ENCODE measurements at places on chromosomes 2 and 18. TPM values are rescaled to one million over a fixed set of nuclear protein-coding genes. Genes with fewer than 3 reads are reported as not detected.

DNA sequence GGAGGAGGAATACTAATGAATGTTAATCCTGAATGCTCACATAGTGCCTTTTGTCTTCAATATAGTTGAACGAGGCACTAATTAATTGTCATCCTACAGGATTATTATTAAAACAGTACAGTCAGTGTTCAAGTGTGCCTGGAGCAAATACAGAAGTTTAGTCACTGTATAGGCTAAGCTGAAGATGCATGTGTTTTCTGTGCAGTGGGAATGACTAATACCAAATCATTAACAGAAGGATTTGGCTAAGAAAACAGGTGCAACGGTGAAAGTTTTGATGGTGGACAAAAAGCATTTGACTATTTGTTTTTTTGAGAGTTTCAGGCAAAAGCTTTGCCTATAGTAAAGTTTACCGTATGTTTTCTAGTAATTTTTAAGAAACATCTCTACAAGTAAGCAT, 62.8 kb downstream of the DCC start:
- peak; percentile 18 for DNase-seq

TMEM247 gene
- not detected for total RNA-seq

- no peak for DNase-seq
Observed at GRCh38 chr2:32161296-32161695, 4.4 kb upstream of the SLC30A6 start.

ANKRD30BL gene
- total RNA-seq = 0.14 TPM

DNA sequence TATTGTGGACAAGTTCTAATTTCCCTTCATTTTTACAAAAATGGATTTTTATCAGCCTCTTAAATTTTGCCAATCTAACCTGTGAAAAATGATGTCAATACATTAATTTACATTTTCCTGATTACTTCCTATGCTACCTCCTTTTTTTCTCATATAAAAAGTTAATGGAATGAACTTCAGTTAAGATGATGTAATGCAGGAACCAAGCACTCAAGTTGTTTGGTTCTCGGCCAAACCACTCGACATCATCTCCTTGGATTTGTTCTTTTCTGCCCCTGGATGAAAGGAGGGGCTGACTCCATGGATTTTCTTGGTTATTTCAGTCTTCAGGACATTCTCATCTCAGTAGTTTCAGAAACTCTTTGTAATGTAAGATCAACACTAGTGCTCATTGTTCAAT, 253.1 kb upstream of the NXPH2 start:
- peak; percentile 41 for DNase-seq

- peak; percentile 90 for DNase-seq
Observed at GRCh38 chr2:23381084-23381483, 3.9 kb upstream of the KLHL29 start.

OST4 gene
- total RNA-seq = 272 TPM

GRCh38 chr2:128403814-128404708, 85.4 kb upstream of the HS6ST1 start:
- no peak for DNase-seq

LHCGR gene
- not detected for total RNA-seq

COL4A3 gene
- 2.3 TPM for total RNA-seq

- DNase-seq = no peak
Observed at GRCh38 chr2:184113696-184114403, 484.5 kb upstream of the ZNF804A start.

- DNase-seq = no peak
Observed at GRCh38 chr2:149258531-149258930, 71.9 kb upstream of the LYPD6 start.

GRCh38 chr18:43265465-43265864, 11.8 kb downstream of the SYT4 start:
- DNase-seq = no peak

- DNase-seq = no peak
Observed at GRCh38 chr2:131646669-131647297, 119.1 kb downstream of the CCDC74A start.

DNA sequence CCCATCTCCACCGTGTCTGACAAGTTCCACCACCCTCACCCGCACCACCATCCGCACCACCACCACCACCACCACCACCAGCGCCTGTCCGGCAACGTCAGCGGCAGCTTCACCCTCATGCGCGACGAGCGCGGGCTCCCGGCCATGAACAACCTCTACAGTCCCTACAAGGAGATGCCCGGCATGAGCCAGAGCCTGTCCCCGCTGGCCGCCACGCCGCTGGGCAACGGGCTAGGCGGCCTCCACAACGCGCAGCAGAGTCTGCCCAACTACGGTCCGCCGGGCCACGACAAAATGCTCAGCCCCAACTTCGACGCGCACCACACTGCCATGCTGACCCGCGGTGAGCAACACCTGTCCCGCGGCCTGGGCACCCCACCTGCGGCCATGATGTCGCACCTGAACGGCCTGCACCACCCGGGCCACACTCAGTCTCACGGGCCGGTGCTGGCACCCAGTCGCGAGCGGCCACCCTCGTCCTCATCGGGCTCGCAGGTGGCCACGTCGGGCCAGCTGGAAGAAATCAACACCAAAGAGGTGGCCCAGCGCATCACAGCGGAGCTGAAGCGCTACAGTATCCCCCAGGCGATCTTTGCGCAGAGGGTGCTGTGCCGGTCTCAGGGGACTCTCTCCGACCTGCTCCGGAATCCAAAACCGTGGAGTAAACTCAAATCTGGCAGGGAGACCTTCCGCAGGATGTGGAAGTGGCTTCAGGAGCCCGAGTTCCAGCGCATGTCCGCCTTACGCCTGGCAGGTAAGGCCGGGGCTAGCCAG, 1.2 kb downstream of the ONECUT2 start:
- no peak for DNase-seq

GRCh38 chr2:62270728-62271127, 74.8 kb downstream of the B3GNT2 start:
- DNase-seq = no peak

DNA sequence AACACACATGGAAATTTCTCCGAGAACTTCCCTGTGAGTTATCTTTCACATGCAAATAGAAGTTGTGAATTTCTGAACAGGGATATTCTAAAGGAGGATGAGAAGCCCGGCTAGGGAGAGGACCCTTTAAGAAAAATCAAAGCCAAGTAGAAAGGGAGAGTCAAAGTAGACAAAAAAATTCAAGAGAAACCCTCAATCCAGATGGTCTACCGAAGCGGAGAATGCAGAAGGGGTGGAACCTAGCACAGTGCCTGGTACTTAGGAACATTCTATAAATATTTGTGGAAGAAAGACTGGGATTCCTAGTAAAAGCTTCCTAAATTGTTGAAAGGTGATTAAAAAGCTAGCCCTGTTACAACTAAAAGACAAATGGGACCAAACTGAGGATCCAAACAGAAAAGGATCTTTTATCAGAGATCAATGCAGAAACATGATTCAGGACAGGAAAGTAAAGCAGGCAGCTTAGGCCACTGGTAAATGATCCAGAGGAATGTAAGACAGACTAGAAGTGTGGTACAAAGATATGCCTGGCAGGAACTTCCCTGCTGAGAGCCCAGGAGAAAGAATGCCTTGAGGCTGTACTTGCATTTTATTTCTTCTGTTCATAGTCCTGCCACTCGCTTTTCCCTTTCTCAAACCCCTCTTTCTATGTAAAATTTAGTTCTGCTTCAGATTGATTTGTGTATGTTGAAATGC, 19.5 kb upstream of the GLS start:
- DNase-seq = no peak

DNA sequence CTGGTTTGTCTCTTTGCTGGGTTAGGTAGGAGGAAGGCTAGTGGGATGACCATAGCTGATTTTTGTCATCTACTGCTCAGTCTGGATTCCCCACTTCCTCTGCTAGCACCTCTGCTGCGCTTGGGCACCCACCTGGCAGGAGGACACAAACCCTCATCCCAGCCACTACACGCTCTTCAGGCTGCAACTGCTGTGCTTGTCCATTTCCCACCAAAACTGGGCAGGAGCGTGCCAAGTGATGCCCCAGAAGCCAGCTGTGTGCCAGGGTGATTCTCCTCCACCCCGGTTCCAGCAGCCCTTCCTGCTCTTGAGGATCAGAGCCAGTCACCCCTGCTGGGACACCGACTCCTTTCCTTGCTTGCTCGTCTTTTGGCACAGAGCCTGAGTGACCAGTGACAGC, 15.7 kb upstream of the PER2 start:
- DNase-seq = no peak

ORMDL1 gene
- 79.1 TPM for total RNA-seq

TRIP12 gene
- total RNA-seq = 109 TPM

DNA sequence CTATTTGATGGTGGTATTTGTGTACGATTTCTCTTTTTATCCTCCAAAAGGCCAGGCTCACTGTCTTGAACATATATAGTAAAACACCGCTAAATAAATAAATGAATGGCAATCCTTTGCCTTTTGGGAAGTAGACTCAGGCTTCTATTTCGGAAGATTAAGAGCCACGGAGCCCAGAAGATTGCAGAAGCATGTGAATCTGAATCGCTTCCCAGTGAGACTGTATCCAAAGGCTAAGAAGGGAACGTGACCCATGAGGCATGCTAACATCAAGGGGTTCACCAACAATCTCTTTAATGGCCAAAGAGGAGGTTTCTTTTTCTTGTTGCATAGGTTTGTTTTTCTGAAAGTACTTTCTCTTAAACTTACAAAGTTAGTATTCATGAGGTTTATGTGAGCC, 70.0 kb upstream of the DNMT3A start:
- no peak for DNase-seq

EMILIN1 gene
- total RNA-seq = 7.4 TPM

DNA sequence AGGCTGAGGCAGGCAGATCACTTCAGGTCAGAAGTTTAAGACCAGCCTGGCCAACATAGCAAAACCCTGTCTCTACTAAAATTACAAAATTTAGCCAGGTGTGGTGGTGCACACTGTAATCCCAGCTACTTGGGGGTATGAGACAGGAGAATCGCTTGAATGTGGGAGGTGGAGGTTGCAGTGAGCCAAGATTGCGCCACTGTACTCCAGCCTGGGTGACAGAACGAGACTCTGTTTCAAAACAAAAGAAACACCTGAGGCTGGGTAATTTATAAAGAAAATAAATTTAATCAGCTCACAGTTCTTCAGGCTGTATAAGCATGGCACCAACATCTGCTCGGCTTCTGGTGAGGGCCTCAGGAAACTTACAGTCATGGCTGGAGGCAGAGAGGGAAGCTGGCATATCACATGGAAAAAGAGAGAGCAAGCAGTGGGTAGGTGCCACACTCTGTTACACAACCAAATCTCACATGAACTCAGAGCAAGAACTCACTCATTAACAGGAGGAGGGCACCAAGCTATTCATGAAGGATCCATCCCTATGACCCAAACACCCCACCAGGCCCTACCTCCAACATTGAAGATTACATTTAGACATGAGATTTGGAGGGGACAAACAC, 244.1 kb upstream of the RBBP8 start:
- no peak for DNase-seq

GRCh38 chr18:69820538-69820937, 127.1 kb downstream of the CD226 start:
- DNase-seq = no peak

DNA sequence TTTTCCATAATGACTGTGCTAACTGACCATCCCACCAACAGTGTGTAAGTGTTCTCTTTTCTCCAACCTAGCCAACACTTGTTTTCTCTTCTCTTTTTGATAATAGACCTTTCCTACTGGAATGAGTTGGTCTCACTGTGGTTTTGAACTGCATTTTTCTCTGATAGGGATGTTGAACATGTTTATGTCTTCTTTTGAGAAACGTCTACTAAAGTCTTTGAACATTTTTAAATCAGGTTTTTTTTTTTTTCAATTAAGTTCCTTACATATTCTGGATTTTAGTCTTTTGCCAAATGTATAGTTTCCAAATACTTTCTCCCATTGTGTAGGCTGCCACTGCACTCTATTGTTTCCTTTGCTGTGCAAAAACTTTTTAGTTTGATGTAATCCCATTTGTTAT, 405.5 kb upstream of the FIGN start:
- no peak for DNase-seq

CYP26B1 gene
- total RNA-seq = 1.1 TPM

DNA sequence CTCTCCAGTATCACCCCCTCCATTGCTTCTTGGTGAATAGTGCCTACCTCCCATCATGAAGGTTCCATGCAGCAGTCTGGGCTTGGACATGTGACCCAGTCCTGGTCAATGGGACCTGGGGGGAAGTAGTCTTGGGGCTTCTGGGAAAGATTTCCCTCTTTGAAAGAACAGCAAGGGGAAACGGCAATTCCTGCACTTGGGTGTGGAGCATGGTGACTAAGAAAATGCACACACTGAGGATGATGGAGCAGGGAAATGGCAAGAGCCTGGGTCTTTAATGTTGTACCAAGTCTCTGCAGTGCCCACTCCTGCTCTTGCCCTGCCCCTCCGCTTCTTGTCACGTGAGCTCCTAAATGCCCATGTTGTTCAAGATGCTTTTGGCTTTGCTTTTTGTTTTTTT, 131.4 kb upstream of the SIX2 start:
- no peak for DNase-seq

DNA sequence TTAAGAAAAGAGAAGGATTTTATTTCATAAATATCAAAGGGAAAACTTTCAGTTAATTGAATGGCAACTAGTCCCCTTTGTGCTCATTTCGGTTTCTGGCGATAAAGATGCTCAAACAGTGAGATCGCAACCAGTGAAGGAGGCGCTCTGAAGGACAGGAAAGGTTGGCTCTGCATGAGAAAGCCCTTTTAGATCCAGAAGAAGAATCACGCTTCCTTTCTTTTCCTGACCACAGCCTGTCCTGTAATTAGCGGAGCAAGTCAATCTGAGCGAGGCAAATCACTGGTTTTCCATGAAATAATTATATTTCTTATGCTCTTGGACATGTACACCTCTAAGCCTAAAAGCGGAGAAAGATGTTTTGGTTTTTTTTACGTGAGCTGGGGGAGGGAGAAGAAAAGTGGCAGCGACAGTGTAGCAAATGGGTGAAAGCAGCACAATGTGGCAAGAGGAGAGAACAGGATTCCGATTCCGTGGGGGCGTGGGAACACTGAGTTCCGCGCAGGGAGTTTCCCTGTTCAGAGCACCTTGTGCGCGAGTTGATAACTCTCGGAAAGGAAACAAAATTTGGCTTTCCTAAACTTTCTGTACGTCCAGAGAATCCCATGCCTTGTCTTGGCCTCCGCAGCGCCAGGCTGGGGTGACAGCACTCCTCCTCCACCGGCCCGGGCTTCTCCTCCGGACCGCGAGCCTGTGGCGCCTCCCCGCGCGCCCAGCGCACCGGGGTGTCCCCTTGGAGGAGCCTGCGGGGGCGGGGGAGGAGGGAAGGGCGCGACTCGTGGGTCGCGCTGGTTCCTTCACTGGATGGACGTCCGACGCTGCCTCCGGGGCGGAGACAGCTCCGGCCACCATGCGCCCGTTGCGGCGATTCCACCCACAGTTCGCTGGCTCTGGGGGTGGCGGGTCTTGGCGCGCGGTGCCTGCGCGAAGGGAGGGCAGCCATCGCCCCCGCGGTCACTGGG, 620 bp upstream of the SLC9A2 start:
- DNase-seq = no peak

TMEFF2 gene
- not detected for total RNA-seq

DNA sequence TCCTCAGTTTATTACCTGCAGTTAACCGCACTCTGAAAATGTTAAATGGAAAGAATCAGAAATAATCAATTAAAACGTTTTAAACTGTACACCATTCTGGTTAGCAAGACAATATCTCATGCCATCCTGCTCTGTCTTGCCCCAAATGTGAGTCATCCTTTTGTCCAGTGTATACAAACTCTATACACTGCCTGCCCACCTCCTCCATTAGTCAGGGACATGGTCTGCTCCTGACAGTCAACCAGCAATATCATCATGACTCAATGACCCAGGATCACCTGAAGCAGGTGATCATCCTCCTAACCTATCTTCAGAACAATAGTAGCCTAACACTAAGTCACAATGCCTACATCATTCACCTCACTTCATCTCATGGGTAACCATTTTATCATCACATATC, 214.7 kb downstream of the KCNH7 start:
- DNase-seq = no peak
